Lower lobe of right lung (tissue), 2 donors: ENCODE measurements at places on chromosomes 3 and 15.

- H3K4me1 ChIP-seq: peaks cover 13% of the 10 kb centered on the region
- DNase-seq: peak; percentile 67
- H3K27me3 ChIP-seq: no peaks in the 10 kb centered on the region
- H3K36me3 ChIP-seq: no peaks in the 10 kb centered on the region
- H3K27ac ChIP-seq: peak overlapping the region; percentile 15
Observed at GRCh38 chr3:16849229-16849628, 35.5 kb upstream of the PLCL2 start.

GRCh38 chr3:71060536-71060935 lies 523.0 kb downstream of the FOXP1 start:
- peak overlapping the region; percentile 65 for H3K4me3 ChIP-seq
- no peaks in the 10 kb centered on the region for H3K27me3 ChIP-seq
- DNase-seq: no peak

GRCh38 chr15:70097063-70097320 lies 725 bp downstream of the TLE3 start:
- peak overlapping the region; percentile 88 for H3K4me3 ChIP-seq
- peaks cover 72% of the 10 kb centered on the region for H3K4me1 ChIP-seq
- no peaks in the 10 kb centered on the region for H3K27me3 ChIP-seq
- peak overlapping the region; percentile 92 for H3K27ac ChIP-seq
- DNase-seq: no peak
- no peaks in the 10 kb centered on the region for H3K36me3 ChIP-seq

GRCh38 chr3:112770032-112770626 lies 76.5 kb downstream of the CD200R1L start:
- no peaks in the 10 kb centered on the region for H3K27me3 ChIP-seq
- no peak overlapping the region for H3K27ac ChIP-seq
- DNase-seq: no peak

GRCh38 chr15:65529762-65530317 lies 423 bp upstream of the HACD3 start:
- H3K27me3 ChIP-seq: no peaks in the 10 kb centered on the region
- peaks cover 18% of the 10 kb centered on the region for H3K4me1 ChIP-seq
- peak overlapping the region; percentile 78 for H3K27ac ChIP-seq
- no peaks in the 10 kb centered on the region for H3K36me3 ChIP-seq

- no peaks in the 10 kb centered on the region for H3K4me1 ChIP-seq
- H3K4me3 ChIP-seq: no peak overlapping the region
- no peak for DNase-seq
Observed at GRCh38 chr3:115351193-115351592, 204.1 kb upstream of the ZBTB20 start.

DNA sequence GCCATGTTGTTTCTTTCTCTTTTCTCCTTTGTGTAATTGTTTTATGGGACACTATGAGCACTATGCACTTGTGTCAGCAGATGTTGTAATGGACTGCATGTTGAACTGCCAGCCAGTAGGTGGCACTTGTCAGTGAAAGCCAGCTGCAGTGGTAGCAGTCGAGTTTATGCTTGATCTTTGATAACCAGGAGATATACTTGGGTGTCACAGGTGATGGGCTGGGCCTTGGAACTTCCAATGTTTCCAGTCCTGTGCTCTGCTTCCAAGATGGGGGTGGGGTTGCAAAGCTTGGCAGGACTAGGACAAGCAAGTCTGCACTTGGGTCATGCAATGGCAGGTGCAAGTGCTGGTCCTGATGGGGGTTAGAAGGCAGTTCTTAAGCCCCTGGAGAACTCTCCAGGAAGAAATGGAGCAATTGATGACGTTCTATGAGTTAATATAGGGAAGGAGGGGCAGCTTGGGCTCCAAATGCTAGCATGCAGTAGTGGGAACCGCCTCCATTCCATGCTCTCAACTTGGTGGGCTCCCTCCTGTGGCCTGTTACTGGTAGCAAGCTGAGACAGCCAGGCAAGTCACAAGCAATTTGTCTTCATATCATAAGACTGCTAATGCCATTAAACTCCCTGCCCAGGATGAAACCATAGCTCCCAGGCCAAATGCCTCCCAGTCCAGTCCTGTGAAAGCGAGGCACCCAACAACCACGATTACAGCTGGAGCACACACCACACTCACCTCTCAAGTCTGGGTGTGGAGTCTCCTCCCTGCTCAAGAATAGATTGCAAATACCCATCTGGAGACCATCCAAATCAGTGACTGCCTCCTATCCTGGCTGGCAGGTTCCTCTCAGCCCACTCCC lies 287.2 kb downstream of the CGGBP1 start:
- no peak overlapping the region for H3K27ac ChIP-seq
- H3K4me3 ChIP-seq: no peak overlapping the region
- no peaks in the 10 kb centered on the region for H3K4me1 ChIP-seq
- H3K27me3 ChIP-seq: no peaks in the 10 kb centered on the region

- peaks cover 15% of the 10 kb centered on the region for H3K4me1 ChIP-seq
- peak overlapping the region; percentile 88 for H3K4me3 ChIP-seq
- H3K36me3 ChIP-seq: peaks cover 4% of the 10 kb centered on the region
- H3K27me3 ChIP-seq: no peaks in the 10 kb centered on the region
- no peak for DNase-seq
- H3K27ac ChIP-seq: peak overlapping the region; percentile 94
Observed at GRCh38 chr3:123586131-123586530, 1.3 kb upstream of the HACD2 start.

GRCh38 chr3:99865321-99865720 lies 47.7 kb downstream of the CMSS1 start:
- DNase-seq: no peak
- H3K27me3 ChIP-seq: no peaks in the 10 kb centered on the region
- H3K4me3 ChIP-seq: no peak overlapping the region
- peaks cover 27% of the 10 kb centered on the region for H3K4me1 ChIP-seq
- no peak overlapping the region for H3K27ac ChIP-seq

DNA sequence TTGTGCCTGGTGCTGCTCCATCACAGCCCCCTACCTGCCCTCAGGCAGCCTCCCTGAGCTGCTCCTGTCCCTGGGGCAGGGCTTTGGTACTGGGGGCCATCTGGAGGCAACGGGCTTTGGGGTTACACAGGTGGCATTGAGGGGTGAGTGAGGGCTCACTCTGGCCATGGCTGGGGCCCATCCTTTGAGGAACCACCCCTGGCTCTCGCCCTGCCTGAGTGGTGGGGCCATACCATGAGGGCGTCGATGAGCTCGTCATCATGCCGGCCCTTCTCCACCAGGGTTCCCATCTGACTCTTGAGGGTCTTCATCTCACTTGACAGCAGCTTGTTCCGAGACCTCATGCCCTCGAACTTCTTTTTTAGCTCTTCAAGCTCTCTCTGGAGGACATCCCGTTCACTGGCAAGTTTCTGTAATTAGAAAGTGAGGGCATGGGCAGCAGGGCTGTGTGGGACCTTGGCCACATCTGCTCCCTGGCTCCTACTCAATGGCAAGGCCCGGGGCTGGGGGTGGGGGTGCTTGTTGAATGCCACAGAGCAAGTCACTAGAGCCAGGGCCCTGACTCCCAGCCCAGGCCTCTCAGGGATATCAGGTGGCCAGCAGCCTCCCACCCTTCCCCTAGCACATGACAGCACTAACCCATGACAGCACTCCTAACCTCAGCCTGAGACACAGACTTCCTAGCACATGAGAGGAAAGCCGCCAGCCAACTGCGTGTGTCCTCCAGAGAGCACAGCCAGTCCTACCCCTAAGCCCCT lies 33.5 kb downstream of the CCDC13 start:
- H3K4me3 ChIP-seq: no peak overlapping the region
- no peaks in the 10 kb centered on the region for H3K36me3 ChIP-seq
- no peaks in the 10 kb centered on the region for H3K27me3 ChIP-seq
- no peaks in the 10 kb centered on the region for H3K4me1 ChIP-seq
- H3K27ac ChIP-seq: no peak overlapping the region

GRCh38 chr3:10594915-10595314 lies 89.5 kb upstream of the ATP2B2 start:
- H3K27me3 ChIP-seq: peaks cover 9% of the 10 kb centered on the region
- no peak for DNase-seq
- no peak overlapping the region for H3K27ac ChIP-seq

DNA sequence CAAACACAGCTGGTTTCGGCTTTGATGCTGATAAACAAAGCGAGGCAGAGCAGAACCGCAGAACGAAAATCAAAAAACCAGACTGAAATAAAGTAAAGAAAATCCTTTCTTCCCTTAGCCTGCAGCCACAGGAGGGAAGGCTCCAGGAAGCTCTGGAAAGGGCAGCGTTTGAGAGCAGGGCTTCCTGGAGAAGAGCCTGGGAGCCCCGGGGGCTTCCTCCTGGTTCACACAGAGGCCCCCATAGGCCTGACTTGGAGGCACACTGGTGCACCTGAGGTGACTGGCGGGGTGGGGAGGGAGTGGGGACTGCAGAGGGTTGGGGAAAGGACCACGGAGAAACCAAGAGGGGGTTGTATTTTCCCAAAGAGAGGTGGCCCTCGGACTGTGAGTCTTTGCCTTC lies 98.8 kb upstream of the WNT5A start:
- no peak overlapping the region for H3K27ac ChIP-seq
- H3K27me3 ChIP-seq: no peaks in the 10 kb centered on the region
- no peak overlapping the region for H3K4me3 ChIP-seq
- H3K4me1 ChIP-seq: no peaks in the 10 kb centered on the region

DNA sequence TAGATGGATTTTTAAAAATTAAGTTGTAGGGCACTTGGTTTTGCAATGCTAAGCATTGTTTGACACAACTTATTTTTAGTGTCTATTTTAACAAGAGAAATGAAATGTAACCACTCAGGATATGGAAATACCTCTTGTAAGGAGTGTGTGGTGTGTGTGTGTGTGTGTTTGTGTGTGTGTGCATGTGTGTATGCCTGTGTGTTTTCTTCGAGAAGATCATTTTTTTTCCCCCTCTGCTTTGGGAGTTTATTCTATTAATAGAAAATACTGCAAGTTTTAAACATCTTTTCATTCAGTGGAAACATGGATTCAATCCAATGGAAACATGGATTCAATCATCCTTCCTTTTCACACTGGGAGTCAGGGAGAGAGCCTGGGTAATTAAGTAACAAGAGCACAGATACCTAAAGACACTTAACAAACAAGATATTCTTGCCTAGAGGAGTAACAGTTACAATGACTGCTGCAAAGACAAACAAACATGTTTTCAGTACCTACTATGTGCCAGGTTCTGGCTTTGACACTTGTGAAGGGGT lies 567.2 kb upstream of the TBL1XR1 start:
- H3K27ac ChIP-seq: no peak overlapping the region
- H3K4me3 ChIP-seq: no peak overlapping the region
- H3K27me3 ChIP-seq: no peaks in the 10 kb centered on the region
- no peak for DNase-seq

- no peak overlapping the region for H3K4me3 ChIP-seq
- no peaks in the 10 kb centered on the region for H3K4me1 ChIP-seq
- no peak for DNase-seq
- H3K36me3 ChIP-seq: no peaks in the 10 kb centered on the region
- no peak overlapping the region for H3K27ac ChIP-seq
Observed at GRCh38 chr3:21237638-21238037, 513.4 kb downstream of the ZNF385D start.

GRCh38 chr15:99086327-99086667 lies 18.6 kb upstream of the SYNM start:
- H3K27me3 ChIP-seq: no peaks in the 10 kb centered on the region
- no peaks in the 10 kb centered on the region for H3K4me1 ChIP-seq
- no peak overlapping the region for H3K27ac ChIP-seq
- DNase-seq: no peak
- H3K36me3 ChIP-seq: no peaks in the 10 kb centered on the region

DNA sequence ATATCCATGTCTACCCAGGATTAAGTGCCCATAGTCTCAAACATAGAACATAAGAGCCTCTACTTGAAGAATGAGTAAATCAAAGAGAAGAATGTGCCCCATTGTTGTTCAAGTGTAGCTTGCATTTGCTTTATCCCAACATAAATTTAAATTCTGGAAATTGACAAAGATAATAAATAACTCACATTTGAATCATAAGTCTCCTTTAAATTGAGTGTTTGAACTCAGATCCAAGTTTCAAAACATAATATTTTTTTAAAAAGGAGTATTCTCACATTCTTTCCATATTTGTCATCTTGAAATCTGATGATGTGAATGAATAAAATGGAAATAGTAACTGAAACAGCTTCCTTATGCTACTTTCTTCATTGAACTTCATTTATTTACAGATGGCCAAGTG lies 135.2 kb downstream of the MECOM start:
- no peak overlapping the region for H3K4me3 ChIP-seq
- no peaks in the 10 kb centered on the region for H3K4me1 ChIP-seq
- no peaks in the 10 kb centered on the region for H3K27me3 ChIP-seq

DNA sequence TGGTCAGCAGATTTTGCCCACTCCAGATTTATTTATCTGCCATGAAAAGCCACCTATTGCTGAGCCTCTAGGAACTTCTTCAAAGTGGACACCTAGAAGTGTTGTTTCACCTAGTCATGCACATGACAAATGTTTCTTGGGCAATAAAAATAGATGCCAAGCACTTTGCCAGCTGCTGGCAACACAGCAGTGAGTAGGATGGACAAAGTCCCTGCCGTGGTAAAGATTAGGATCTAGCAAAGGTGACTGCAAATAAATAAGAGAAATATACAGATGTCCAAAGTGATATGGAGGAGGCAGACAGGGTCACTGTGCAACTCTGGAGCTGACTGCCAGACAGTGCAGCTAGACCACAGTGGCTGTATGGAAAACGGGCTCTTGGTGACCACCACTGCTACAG lies 137.9 kb downstream of the SUCLG2 start:
- H3K27me3 ChIP-seq: no peaks in the 10 kb centered on the region
- H3K36me3 ChIP-seq: peaks cover 61% of the 10 kb centered on the region
- no peaks in the 10 kb centered on the region for H3K4me1 ChIP-seq
- no peak overlapping the region for H3K27ac ChIP-seq
- no peak overlapping the region for H3K4me3 ChIP-seq

DNA sequence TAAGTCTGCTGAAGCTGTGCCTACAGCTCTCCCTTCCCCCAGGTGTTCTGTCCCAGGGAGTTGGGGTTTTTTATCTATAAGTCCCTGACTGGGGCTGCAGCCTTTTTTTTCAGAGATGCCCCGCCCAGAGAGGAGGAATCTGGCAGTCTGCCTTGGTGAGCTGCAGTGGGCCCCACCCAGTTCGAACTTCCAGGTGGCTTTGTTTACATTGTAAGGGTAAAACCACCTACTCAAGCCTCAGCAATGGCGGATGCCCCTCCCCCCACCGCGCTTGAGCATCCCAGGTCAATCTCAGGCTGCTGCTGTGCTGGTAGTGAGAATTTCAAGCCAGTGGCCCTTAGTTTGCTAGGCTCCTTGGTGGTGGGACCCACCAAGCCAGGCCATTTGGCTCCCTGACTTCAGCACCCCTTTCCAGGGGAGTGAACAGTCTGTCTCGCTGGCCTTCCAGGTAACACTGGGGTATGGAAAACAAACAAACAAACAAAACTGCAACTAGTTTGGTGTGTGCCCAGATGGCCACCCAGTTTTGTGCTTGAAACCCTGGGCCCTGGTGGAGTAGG lies 189.4 kb downstream of the MFSD1 start:
- DNase-seq: peak; percentile 46
- H3K27me3 ChIP-seq: no peaks in the 10 kb centered on the region
- H3K4me1 ChIP-seq: no peaks in the 10 kb centered on the region
- no peak overlapping the region for H3K27ac ChIP-seq
- no peak overlapping the region for H3K4me3 ChIP-seq

- H3K36me3 ChIP-seq: peaks cover 28% of the 10 kb centered on the region
- H3K4me3 ChIP-seq: peak overlapping the region; percentile 44
- H3K27ac ChIP-seq: peak overlapping the region; percentile 88
- peak; percentile 36 for DNase-seq
- H3K27me3 ChIP-seq: no peaks in the 10 kb centered on the region
- H3K4me1 ChIP-seq: peaks cover 100% of the 10 kb centered on the region
Observed at GRCh38 chr15:31346367-31347066, 19.9 kb downstream of the KLF13 start.
